ENCODE measurements at places on chromosomes 1 and 21.

- no peak for DNase-seq
Measured at GRCh38 chr21:37582590-37582989, 216.0 kb downstream of the DYRK1A start.

GRCh38 chr1:205189131-205189530, 22.4 kb downstream of the DSTYK start:
- DNase-seq: no peak

GRCh38 chr1:178938101-178938958, 67.5 kb upstream of the ANGPTL1 start:
- DNase-seq: no peak

DNA sequence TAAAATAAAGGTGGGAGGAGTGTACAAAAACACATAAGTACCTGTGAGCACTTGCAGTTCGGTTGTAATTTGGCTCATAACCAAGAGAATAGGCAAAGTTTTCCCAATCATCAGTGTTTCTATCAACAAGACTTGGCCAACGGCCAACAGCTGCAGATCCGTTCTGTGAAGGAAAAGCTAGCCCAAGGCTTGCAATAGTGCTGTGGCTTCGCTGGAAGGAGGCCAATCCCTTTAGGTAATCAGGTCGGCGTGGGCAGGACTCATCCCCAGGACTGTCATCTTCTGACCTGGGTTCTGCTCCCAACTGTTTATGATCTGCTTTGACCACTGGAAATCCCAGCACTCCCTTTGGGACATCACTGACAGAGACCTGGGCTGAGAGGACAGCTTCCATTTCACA, 107.8 kb downstream of the LYST start:
- no peak for DNase-seq

GRCh38 chr1:241639623-241640148, 483 bp downstream of the CHML start:
- DNase-seq: no peak

- no peak for DNase-seq
Measured at GRCh38 chr1:47478090-47478489, 40.2 kb downstream of the FOXD2 start.

- DNase-seq: no peak
Measured at GRCh38 chr1:10794724-10795275, 1.6 kb downstream of the CASZ1 start.
